ENCODE measurements at places on chromosomes 7 and 10.

GRCh38 chr7:126302639-126303038 lies 950.1 kb downstream of the GRM8 start:
- DNase-seq = no peak

DNA sequence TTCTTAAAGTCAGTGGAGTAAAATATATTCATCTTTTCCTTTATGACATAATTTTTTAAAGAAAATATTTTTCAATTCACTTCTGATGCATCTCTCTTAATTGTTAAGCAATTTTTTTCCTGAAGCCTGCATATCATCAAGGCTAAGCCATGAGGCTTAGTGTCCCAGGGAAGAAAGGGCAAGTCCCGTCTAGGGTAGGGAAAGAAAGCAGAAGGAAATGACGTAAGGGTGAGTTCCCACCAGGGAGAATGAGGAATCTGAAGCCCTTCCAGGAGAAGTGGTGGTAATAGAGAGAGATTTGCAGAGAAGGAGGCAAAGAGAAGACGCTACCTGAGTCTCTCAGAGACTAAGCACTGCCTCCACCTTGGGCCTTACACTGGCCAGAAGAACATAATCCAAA lies 96.8 kb upstream of the NFE2L3 start:
- DNase-seq = no peak

DNA sequence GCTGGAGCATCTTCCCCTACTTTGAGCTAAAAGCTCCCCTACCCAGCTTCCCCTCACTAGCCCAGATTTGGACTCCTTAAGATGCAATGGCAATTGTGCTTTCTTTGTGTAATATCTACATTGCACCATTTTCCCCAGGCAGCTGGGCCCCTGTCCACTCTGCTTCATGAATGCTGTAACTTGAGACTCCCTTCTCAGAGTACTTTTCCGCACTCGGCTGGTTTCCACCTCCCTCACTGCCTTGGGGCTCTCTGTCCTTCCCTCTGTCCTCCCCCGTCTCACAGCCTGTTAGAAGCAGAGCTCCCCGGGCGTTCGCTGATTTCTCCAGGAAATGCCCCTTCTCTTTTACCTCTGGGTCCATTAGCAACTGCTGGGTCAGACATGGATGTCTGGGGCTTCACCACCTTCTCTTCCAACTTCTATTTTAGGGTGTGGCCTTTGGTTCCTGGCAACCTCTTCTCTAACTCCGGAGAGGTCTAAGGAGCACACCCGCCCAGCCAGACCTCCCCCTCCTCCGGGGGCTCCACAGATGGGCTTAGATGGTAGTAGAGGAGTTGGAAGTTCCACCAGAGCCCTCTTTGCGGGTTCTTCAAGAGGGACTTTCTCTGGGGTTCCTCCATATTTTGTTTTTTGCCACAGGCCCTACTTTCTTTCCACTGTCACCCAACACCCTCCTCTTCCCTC lies 2.9 kb upstream of the TMEM72 start:
- peak; percentile 32 for DNase-seq

DNA sequence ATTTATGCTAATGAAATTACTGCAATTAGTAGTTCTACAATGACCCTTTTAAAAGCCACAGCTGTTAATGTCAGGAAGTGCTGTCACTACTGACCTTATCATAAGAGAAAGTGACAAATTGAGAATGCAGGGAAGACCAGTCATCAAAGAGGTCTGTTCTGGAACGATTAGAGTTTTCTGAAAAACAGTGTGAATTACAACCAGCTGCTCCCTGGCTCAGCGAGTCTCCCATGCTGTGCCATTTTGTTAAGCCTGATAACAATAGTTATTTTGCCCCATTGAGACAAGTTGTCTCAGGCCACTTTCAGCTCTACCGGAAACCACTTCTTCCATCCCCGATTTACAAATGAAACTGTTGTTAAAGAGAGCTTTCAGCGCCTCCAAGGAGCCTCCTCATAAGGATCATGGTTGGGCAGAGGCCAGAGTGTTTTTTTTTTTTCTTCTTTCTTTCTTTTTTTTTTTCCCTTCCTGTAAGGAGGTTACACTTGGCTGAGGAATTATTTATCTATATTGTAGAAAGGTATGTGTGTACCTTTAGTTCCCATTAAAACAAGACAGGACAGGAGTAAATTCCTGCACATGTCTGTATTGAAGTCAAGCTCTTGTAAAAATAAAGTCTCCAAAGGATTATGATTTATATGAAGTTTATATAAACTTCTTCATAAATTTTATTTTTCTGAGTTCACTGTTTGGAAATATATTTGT lies 173.6 kb downstream of the CDCA7L start:
- no peak for DNase-seq

DNA sequence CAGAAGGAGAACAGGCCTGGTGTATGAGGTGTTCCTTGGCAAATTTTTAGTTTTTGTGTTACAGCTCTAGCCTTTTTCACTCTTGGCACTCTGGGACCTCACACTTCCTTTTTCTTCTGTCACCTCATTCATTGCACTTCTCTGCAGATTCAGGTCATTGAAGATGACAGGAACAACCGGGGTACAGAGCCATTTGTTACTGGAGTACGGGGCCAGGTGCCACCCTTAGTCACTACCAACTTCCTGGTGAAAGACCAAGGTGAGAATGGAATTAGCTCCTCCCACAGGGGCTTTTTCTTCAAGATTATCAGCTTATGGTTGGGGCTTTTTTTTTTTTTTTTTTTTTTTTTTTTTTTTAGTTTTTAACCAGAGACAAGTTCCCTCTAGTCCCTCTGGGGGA lies 18.5 kb upstream of the CHCHD1 start:
- no peak for DNase-seq

GRCh38 chr10:1963341-1963740 lies 226.0 kb upstream of the ADARB2 start:
- DNase-seq = no peak

- no peak for DNase-seq
Measured at GRCh38 chr7:27245798-27246691, 3.4 kb downstream of the EVX1 start.

- DNase-seq = peak; percentile 11
Measured at GRCh38 chr10:12795315-12796110, 206.0 kb downstream of the CCDC3 start.

GRCh38 chr10:74875966-74876365 lies 49.6 kb downstream of the KAT6B start:
- DNase-seq = no peak

DNA sequence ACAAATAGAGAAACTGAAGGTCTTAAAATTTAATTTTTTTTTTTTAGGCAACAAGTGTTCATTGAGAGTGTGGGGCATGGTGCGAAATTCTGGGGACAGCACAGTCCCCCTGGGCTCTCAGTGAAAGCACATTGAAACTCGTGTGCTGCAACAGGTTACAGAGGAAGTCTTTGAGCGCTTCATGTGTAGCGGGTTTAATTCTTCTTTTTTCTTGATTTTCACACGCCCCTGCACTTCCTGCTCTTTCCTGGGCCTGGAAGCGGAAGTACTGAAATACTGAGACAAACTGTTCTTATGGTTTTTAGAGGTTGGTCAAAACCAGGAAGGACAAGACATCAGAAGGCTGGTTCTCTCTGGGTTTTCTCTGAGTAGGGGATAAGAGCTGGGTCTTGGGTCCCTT lies 203.5 kb downstream of the PTEN start:
- no peak for DNase-seq

- no peak for DNase-seq
Measured at GRCh38 chr10:74307061-74307651, 156.1 kb downstream of the ADK start.

DNA sequence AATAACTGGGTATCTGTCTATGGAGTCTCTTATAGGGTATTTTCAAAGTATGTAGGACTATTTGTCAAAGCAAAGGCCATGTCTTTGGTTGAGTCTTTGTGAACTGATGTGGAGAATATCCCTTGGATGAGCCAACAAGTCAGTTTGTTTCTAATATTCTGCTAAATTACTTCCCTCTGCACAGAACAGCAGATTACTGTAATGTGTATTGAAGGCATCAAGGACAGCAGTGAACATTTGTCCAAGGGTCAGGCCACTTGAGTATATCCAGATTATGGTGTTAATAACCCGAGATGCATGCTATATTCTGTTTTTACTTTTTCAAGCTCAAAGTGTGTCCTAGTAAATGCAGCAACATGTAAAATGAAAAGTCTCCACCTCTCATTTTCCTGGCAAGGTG lies 144.2 kb upstream of the GLI3 start:
- no peak for DNase-seq

DNA sequence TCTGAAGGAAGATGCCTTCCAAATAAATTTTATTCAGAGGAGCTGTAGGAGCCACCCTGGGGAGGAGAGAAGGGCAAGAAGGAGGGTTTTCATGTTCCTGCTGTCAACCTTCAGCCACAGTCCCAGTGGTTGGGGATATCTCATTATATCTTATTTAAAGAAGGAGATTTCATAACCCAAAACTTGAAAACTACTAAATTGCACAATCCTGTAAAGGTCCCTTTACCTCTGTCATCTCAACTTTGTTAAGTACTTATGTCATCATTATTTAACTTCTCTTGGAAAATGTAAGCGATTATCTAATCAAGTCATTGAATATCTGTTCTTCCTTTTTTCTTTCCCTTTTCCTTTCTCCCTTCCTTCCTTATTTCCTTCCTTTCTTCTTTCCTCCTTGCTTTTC lies 794.5 kb upstream of the IGFBP3 start:
- DNase-seq = no peak

GRCh38 chr7:76225379-76225778 lies 23.7 kb downstream of the SRRM3 start:
- peak; percentile 31 for DNase-seq

DNA sequence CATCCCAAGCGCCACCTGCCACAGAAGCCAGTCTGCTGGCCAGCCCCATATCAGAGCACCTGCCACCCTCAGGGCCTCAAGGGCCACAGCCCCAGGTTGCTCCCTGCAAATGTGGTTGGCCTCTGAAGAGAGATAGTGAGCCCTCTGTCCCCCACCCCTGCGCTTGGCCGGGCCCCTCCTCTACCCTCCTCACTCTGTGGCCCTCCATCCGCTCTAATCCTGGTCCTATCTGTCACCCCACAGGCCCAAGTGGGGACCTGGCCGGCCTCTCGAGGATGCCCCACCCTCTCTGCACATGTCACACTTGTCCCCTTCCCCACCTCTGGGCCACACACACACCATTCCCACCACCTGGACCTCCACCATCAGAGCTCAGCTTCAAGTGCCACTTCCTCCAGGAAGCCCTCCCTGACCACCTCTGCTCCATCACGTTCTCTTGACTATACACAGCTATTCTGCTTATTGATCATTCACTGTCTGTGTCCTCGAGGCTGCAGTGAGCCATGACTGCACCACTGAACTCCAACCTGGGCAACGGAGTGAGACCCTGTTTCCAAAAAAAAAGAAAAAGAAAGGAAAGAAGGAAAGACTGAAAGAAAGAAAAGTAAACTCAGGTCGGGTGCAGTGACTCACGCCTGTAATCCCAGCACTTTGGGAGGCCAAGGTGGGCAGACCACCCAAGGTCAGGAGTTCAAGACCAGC lies 42.4 kb downstream of the TNRC18 start:
- no peak for DNase-seq

DNA sequence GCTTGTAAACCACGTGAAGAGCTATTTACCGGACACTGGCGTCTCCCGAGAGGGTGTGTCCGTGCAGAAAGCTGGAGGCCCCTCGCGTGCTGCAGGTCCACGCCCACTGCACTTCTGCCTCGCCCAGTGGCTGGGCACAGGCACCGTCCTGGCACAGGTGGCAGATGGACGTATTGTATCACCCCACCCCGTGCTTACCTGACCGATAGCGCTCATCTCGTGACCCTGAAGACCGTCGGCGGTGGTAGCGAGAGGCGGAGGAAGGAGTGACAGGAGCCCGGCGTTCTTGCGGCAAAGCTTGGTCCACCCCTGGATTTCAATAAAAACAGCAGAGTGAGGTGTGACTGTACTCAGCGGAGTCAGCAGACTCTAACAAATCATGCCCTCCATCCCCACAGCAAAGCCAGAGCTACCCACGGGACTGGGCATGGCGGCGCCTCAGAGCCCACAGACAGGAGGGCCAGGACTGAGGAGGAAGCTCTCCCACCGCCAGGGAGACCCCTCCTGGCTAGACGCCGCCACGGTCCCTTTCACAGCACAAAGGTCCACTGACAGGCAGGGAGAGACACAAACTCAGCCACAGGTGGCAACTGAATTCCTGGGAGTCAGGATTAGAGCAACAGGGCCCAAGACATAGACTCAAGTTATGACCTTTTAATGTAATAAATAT lies 217.1 kb downstream of the DIP2C start:
- DNase-seq = no peak

GRCh38 chr7:134639061-134639460 lies 7.6 kb upstream of the BPGM start:
- DNase-seq = no peak

- no peak for DNase-seq
Measured at GRCh38 chr7:93238748-93239147, 6.6 kb downstream of the VPS50 start.

GRCh38 chr10:91345716-91346115 lies 64.4 kb upstream of the HECTD2 start:
- DNase-seq = peak; percentile 28

DNA sequence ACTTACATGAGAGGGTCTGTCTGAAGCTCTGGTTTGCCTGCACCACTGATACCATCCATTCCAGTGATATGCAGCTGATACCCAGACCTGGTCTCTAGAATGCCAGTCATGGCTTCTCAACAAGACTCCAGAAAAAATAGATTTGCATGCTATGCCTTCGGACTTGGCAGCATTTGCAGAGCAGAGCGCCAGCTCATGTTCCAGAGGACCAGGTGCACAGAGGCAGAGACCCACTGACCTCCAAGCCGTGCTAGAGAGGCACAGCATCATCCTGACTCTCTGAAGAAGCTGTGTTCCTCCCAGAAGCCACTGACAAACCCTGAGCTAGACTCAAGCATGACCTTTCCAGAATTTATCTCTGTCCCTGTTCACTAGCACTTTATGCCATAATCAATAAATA lies 6.9 kb upstream of the PRKAG2 start:
- DNase-seq = no peak

DNA sequence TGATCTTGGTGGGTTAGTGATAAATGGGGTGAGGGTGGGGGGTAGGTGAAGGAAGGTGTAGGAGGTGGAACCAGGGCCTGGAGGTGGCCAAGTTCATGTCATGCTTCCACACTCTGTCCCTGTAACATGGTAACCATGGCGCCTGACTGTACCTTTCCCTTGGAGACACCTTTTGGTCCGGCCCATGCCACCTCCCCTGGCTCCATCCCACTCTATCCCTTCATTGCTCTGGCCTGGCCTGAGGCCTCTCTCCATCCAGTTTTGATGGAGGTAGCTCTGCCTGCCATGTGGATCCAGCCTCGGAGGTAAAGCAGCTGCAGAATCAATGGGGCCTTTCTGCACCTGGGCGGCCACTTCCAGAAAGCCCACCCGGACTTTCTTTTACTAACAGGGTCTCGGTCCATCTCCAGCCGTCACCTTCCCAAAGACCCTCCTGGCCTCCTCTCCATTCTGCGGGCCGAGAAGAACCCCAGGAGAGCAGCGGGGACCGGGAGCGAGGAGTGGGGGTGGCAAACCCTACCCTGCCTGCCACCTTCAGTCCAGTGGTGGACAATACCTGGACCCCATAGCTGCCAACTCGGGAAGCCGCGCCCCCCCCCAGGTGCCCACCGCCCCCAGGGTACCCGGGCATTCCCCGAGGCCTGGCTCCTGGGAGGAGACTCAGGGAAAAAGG lies 504 bp upstream of the TRRAP start:
- no peak for DNase-seq

All from fibroblast of the aortic adventitia (primary cell).